ENCODE measurements at places on chromosomes 4 and X.

- DNase-seq: no peak
- H3K27me3 ChIP-seq: no peaks in the 10 kb centered on the region
- H3K4me3 ChIP-seq: no peak overlapping the region
- no peak overlapping the region for H3K27ac ChIP-seq
These were observed 22.8 kb upstream of the HSPA4L start for GRCh38 chr4:127759228-127759820.

- peak overlapping the region; percentile 99 for H3K27ac ChIP-seq
- peak overlapping the region; percentile 98 for H3K4me3 ChIP-seq
- H3K27me3 ChIP-seq: no peaks in the 10 kb centered on the region
- no peak for DNase-seq
- peaks cover 5% of the 10 kb centered on the region for H3K36me3 ChIP-seq
These were observed 1.4 kb downstream of the SEPSECS start for GRCh38 chr4:25158817-25159216.

DNA sequence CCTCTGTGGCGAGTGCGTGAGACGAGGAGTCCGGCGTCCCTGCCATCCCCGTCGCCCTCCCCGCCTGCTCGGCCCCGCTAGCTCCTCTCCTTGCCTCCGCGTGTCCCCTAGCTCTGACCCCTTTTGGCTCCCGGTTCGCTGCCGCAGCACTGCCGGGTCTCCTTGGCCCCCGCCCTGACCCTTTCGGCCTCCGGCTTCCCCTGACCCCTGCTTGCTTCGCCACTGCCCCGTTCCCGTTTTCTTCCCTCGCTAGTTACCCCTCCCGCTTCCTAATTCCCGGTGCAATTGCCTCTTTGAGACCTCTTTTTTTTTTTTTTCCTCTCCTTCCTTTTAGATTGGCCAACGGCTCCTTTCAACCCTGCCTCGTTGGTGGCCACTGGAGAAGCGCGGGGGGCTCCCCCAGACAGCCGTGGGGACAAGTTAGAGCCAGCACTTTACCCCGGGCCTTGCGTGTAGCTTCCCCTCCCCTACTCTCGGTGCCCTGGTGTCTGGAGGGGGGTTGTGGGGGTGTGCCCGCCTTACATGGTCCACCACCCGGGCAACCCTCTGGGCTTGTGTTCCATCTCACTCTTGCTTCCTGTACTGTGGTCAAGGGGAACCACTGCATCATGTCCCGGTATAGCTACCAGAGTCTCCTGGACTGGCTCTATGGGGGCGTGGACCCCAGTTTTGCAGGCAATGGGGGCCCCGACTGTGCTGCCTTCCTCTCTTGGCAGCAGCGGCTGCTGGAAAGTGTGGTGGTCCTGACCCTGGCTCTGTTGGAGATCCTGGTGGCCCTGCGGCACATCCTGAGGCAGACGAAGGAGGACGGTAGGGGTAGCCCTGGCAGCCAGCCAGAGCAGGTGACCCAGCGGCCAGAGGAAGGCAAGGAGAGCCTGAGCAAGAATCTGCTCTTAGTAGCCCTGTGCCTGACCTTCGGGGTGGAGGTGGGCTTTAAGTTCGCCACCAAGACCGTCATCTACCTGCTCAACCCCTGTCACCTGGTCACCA, 548 bp downstream of the TMEM164 start:
- no peaks in the 10 kb centered on the region for H3K27me3 ChIP-seq
- DNase-seq: no peak
- peak overlapping the region; percentile 77 for H3K27ac ChIP-seq

GRCh38 chr4:10158333-10158942, 41.8 kb upstream of the WDR1 start:
- DNase-seq: no peak
- no peaks in the 10 kb centered on the region for H3K36me3 ChIP-seq
- no peaks in the 10 kb centered on the region for H3K27me3 ChIP-seq
- H3K4me3 ChIP-seq: no peak overlapping the region

- H3K27ac ChIP-seq: no peak overlapping the region
- H3K36me3 ChIP-seq: peaks cover 15% of the 10 kb centered on the region
- DNase-seq: no peak
- peaks cover 16% of the 10 kb centered on the region for H3K27me3 ChIP-seq
These were observed 185.3 kb downstream of the CCNG2 start for GRCh38 chr4:77342170-77342810.

DNA sequence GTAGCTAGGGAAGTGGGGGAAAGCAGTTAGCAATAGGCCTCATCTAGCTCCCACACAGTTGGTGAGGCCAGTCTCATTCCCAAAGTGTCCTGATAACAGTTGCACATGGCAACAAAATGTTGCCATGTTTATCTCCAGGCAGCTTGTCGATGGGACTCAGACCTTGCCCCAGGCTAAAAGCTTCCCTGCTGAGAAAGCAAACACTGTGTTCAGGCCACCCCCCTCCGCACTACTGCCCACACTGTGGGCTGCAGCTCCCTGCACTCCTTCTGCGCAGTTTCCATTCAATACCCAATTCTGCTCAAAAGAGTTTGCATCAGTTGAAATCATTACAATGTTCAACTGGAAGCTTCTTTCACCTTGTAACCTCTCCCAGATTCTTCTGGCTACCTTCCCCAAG, 287.8 kb upstream of the GK2 start:
- no peaks in the 10 kb centered on the region for H3K4me1 ChIP-seq
- peaks cover 8% of the 10 kb centered on the region for H3K36me3 ChIP-seq
- no peak overlapping the region for H3K27ac ChIP-seq
- DNase-seq: no peak
